Endothelial cell of umbilical vein (primary cell): ENCODE measurements at places on chromosomes 2 and 18.

- no peak overlapping the region for H3K4me3 ChIP-seq
- peaks cover 4% of the 10 kb centered on the region for H3K4me1 ChIP-seq
- H3K27ac ChIP-seq: no peak overlapping the region
- H3K36me3 ChIP-seq: no peaks in the 10 kb centered on the region
- no peak for DNase-seq
These were observed 124.7 kb upstream of the PPP1CB start for GRCh38 chr2:28626891-28627421.

DNA sequence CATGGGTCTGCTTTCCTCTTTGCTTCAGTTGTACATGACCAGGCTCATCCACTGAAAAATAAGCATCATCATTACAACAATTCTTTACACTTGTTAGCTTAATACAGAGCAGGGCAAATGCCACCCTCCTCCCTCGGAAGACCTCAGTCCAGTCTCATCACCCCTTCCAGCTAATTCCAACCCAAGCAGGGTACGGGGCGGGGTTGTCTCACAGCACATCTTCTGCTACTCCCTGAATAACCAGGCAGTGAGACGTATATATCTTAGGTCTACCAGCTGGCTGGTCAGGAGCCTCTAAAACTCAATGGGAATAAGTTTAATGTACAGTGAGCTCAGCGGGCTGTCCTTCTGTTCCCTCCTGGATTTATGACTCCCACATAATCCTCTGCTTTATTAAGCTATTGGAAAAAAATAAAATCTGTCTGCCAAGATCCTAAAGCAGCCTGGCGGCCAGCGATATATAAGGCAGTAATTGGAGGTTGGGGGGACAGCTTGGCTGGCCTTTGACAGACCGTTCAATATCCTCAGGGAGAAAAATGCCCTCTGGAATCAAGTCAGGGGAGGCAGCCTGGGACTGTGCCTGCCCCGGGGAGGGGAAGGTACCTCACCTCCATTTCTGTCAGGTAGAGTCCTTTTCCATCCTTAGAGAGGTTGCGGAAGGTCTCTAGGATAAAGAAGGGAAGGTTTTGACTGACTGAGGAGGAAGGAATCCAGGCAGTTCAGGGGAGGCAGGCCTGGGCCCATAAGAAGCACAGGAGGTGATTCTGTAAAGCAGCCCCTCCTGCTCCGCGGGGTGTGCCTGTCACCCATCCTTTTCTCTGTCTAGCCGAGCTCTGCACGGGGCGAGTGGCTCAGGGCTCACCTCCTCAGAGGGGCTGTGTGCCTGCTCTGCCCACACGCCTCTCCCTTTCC lies 76.3 kb downstream of the CAPN13 start:
- H3K27me3 ChIP-seq: no peaks in the 10 kb centered on the region
- H3K36me3 ChIP-seq: no peaks in the 10 kb centered on the region
- no peak overlapping the region for H3K27ac ChIP-seq
- H3K4me1 ChIP-seq: no peaks in the 10 kb centered on the region

- no peak for DNase-seq
- H3K27ac ChIP-seq: no peak overlapping the region
- H3K36me3 ChIP-seq: no peaks in the 10 kb centered on the region
- H3K4me3 ChIP-seq: no peak overlapping the region
These were observed 212.5 kb downstream of the SETBP1 start for GRCh38 chr18:44893045-44893706.

DNA sequence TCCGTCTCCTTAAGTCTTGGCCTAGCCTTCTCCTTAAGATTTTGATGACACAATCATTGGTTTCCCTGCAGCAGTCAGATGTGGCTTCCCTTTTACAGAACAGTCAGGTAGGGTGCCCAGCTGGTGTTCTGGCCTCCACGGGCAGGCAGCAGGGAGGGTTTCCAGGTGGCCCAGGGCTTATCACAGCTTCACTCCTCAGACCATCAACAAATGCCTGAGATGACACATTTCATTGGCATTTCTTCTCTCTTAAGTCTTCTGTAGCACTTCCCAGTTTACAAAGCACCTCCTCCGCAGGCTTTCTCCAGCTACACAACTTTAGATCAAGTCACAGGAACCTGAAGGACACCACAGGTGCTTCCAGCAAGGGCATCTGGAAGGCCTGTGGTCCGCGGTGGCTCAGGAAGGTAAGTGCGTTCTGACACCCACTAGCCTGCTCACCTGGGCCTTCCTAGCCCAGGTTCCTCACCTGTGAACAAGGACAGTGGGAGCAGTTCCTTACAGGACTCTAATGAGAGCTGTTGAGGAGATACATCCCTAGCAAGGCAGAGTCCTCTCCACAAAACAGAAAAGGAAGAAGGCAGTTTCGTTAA lies 37.6 kb downstream of the PTPN18 start:
- DNase-seq: no peak
- H3K36me3 ChIP-seq: no peaks in the 10 kb centered on the region
- H3K27ac ChIP-seq: no peak overlapping the region
- peaks cover 6% of the 10 kb centered on the region for H3K4me1 ChIP-seq
- no peaks in the 10 kb centered on the region for H3K27me3 ChIP-seq

DNA sequence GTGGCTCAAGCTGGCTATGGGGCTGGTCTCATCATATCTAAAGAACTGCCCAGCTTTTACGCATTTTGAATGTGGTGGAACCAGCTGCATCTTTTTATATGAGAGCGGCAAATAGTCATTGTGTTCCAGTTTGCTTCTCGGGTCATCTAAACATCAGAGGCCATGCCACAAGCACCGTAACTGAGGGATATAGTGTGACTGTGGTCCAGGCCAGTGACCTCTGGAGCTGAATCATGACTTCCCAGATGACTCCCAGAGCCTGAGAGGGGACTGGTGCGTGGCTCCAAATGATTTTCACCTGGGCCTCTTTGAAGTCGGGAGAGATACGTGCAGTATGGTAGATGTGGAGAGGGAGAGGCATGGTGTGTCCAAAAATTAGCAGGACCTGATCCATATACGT lies 271.0 kb downstream of the NEDD4L start:
- H3K4me1 ChIP-seq: peaks cover 33% of the 10 kb centered on the region
- no peak for DNase-seq
- H3K27ac ChIP-seq: peak overlapping the region; percentile 79
- H3K36me3 ChIP-seq: no peaks in the 10 kb centered on the region

DNA sequence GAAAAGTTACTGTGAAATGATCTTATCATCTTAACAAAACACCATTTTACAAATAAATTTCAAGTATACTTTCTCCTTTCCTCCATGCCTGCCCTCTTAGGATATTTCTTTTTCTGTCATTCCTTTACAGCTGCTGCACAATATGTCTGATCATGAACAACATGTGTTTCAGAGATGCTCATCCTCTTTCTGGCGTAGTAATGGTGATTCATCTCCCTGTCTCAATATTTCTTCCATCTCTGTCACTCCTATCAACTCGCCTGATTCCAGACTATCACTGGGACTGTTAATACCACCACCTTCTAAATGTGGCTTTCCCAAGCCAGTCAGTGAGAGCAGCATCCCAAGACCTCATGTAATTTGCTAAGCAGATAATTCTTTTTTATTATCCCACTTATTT lies 290.5 kb downstream of the GULP1 start:
- no peaks in the 10 kb centered on the region for H3K4me1 ChIP-seq
- no peaks in the 10 kb centered on the region for H3K36me3 ChIP-seq
- H3K27me3 ChIP-seq: no peaks in the 10 kb centered on the region
- no peak overlapping the region for H3K4me3 ChIP-seq
- no peak for DNase-seq

DNA sequence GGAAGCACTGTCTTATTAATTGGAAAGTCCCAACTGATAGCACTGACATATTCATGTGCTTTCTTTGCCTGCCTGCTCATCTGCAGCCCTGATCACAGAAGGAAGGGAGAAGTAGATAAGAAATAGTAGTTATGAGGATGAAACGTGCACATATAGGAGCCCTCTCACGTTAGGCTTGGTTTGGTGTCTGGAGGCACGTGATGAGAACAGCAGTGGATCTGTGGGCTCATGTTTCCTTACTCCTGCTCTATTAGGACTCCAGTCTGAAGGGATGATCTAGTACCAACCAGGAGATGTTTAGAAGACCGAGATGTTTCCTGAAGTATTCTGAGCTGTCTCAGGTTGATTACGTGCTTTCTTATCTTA lies 84.9 kb downstream of the MAP4K4 start:
- peaks cover 11% of the 10 kb centered on the region for H3K4me1 ChIP-seq
- H3K27ac ChIP-seq: no peak overlapping the region
- no peak for DNase-seq
- H3K4me3 ChIP-seq: no peak overlapping the region
- no peaks in the 10 kb centered on the region for H3K27me3 ChIP-seq

- H3K4me3 ChIP-seq: no peak overlapping the region
- no peak overlapping the region for H3K27ac ChIP-seq
- H3K27me3 ChIP-seq: no peaks in the 10 kb centered on the region
- no peaks in the 10 kb centered on the region for H3K36me3 ChIP-seq
These were observed 187.1 kb downstream of the ZBTB7C start for GRCh38 chr18:48222118-48222517.

GRCh38 chr2:99706735-99707134 lies 216.9 kb upstream of the REV1 start:
- DNase-seq: no peak
- H3K36me3 ChIP-seq: no peaks in the 10 kb centered on the region
- no peaks in the 10 kb centered on the region for H3K27me3 ChIP-seq
- no peak overlapping the region for H3K27ac ChIP-seq

GRCh38 chr2:100107440-100107839 lies 35.0 kb downstream of the AFF3 start:
- no peak overlapping the region for H3K27ac ChIP-seq
- no peaks in the 10 kb centered on the region for H3K36me3 ChIP-seq
- H3K27me3 ChIP-seq: peaks cover 49% of the 10 kb centered on the region
- DNase-seq: no peak

DNA sequence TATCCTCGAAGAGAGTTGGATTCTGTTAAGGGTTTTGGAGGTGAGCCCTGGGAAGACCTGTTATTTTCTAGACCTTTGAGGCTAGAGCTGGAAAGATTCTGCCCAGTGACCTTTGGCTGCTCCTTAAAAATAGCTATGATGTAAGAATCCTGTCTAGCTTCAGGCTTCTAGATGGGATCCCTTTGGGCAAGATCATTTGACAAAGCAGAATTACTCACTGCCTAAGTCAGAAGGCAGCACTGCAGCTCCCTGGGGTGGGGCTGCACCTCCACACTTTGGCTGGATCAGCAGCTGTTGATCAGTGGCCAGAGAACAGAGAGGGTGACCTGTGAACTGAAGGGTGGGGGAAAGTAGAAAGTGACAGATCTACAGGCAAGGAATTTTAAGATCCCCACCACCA lies 103.8 kb downstream of the ASAP2 start:
- no peak overlapping the region for H3K4me3 ChIP-seq
- peak; percentile 71 for DNase-seq
- H3K4me1 ChIP-seq: peaks cover 16% of the 10 kb centered on the region

DNA sequence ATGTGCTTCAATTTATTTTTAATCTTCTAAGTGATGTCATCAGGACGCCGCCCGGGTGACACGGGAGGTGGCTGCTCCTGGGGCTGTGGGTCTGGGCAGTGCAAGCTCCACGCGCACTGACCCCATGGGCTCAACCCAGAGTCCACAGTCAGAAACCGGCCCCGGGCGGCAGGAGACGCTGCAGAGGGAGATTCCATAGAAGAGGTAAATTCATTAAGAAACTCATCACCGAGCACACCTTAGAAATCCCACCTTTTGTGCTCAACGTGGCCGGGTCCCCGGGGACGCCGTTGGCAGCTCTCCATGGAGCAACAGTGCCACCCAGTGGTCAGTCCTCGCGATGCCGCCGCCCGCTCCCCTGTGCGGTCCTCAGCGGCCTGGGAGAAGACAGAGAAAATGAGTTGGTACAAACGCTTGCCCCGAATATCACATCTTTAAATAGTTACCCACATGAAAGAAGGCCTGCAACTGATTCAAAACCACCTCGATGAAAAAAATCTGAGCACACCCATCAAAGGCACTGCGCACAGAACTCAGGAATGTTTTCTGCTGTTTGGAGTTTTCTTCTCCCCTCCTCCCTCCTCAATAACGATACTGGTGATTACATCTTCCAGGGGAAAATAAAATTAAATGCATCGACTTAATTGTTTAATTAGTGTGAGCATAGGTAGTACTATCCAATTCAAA lies 92.6 kb downstream of the CMPK2 start:
- no peaks in the 10 kb centered on the region for H3K36me3 ChIP-seq
- DNase-seq: peak; percentile 9
- H3K4me1 ChIP-seq: no peaks in the 10 kb centered on the region

- no peak overlapping the region for H3K27ac ChIP-seq
- no peak overlapping the region for H3K4me3 ChIP-seq
- H3K4me1 ChIP-seq: peaks cover 28% of the 10 kb centered on the region
- no peaks in the 10 kb centered on the region for H3K27me3 ChIP-seq
- DNase-seq: no peak
These were observed 27.2 kb downstream of the STEAP3 start for GRCh38 chr2:119250718-119251290.

- no peak for DNase-seq
- H3K4me1 ChIP-seq: no peaks in the 10 kb centered on the region
- H3K36me3 ChIP-seq: no peaks in the 10 kb centered on the region
- peaks cover 4% of the 10 kb centered on the region for H3K27me3 ChIP-seq
- no peak overlapping the region for H3K4me3 ChIP-seq
- no peak overlapping the region for H3K27ac ChIP-seq
These were observed 39.4 kb upstream of the CTDP1 start for GRCh38 chr18:79640064-79640672.

DNA sequence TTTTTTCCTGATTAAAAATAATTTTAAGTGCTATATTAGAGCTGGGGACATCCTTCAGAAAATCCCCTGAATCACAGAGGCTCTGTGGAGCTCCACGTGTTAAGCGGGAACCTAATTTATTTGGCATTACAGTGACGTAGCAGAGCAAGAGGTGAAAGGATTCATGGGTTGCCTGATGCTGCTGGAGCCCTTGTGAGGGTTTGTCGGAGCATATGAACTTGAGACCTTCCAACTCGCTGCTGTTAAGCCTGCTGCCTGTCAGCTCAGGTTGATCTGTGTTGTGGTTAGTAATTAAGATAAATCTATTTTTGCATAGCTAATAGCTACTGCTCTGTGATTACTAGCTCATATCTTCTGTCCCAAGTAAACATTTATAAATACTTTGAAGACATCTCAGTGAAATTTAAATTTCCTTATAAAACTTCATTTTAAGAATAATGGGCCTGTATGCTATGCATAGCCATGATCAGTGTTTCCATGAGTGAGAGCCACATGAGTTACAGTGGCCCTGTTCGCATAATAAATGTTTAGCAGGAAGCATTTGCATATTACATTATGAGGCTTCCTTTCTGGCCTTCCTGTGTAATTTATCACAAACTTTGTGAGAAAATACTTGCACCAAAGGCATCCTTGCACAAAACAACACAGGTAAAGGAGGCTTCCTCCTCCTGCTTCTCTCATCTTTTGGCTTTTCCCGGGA lies 438.9 kb downstream of the PTPRM start:
- H3K4me1 ChIP-seq: no peaks in the 10 kb centered on the region
- no peak for DNase-seq
- H3K27me3 ChIP-seq: no peaks in the 10 kb centered on the region
- H3K36me3 ChIP-seq: no peaks in the 10 kb centered on the region

DNA sequence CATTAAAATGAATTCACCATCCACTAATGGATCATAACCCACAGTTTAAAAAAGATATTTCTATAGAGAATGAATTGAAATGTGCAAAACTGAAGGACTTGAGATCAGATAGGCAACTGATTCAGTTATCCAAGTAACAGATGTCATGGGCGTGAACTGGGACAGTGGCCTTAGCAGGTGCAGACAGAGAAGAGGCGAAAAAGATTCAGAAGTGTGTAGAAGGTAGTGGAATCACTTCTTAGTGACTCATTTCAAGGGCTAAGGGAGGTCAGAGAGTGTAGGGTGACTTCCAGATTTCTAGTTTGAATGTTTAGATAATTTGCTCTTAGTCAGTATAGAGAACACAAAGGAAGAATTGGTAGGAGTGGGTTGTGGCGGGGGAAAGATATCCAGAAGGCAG lies 79.7 kb downstream of the EHBP1 start:
- DNase-seq: peak; percentile 9
- no peak overlapping the region for H3K4me3 ChIP-seq
- H3K27me3 ChIP-seq: no peaks in the 10 kb centered on the region
- H3K27ac ChIP-seq: no peak overlapping the region
- no peaks in the 10 kb centered on the region for H3K36me3 ChIP-seq
